Central memory CD4-positive, alpha-beta T cell (primary cell): ENCODE measurements at places on chromosomes 7 and 10.

- no peak for DNase-seq
These were observed 93.2 kb downstream of the SVIL start for GRCh38 chr10:29541422-29542210.

GRCh38 chr10:49645871-49646870 is 32.3 kb downstream of the CHAT start:
- DNase-seq = no peak

DNA sequence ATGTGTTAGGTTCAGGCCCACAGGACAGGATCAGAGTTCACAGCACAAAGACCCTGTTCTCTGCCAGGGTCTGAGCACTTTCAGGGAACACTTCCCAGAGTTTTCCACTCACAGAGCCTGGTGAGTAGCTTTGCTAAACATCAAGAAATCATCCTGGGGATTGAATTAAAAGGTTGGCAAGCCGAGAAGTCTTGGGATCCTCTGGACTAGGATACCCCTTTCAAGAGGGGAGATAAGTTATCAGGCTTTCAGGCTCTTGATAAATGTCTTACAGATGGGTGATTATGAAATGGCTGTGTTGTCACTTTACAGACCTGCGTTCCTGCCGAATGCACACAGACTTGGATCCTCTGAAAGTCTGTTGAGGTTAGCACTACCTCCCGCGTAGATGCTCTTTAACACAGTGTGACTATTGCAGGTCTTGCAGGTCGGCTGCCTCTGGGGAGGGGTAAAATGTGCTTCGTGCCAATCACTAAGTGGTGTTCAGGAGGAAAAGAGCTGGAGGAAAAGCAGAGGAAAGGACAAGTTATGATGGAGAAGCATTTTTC is 473.5 kb upstream of the AKR1E2 start:
- DNase-seq = no peak

DNA sequence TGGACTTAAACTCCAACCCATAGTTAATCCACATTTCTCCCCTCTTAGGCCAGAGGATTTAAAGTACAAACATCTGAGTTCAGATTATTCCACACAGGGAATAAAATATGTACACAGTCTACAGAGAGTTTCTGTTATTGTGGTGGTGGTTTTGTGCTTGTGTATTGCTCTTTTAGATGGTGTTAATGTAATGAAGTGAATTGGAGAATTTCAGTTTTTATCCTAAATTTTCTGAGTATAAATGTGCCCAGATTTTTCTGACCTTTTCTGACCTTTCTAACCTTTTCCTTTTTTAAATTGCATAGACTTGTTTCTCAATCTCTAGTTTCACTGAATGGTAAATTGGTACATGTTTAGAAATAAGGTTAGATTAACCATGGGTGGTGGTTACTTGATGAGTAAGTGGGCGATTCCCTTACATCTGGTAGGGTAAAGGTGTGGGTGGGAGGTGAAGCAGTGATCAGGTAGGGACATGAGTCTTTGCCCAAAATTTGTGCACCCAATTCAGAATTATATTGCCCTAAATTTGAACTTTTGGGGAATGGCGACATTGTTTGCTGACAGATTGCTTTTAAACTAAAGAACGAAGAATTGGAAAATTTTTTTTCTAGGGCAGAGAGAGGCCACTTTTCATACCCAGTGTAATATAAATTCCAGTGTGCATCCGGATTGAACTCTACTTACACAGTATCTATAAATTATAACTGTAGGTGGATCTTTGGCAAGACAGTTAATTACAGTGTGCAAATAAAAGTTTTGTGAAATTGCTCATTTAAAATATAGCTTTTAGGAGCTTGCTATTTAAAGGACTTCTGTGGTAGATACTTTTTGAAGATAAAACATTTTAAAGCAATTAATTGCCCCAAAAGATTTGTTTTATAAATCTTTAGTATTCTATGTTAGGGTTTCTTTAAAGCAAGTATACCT is 62.2 kb downstream of the ST7 start:
- no peak for DNase-seq

- DNase-seq = no peak
These were observed 14.9 kb downstream of the DLG5 start for GRCh38 chr10:77911535-77912123.

DNA sequence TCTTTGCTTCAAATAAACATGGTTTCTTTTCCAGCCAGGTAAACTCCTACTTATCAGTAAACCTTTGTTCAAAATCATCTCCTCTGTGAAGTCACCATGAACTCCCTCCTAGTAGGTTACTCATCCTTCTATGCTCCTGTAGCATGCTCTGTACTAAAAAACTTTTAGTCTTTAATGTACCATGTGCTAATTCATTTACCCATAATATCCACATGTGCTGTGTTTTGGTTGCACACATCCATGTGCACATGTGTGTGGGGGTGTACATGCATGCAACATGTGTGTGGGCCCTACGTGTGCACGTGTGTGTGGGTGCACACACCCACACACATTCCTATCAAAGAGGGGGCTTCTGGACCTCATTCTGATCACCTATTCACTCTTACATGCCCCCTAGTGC is 259.9 kb upstream of the SP4 start:
- DNase-seq = no peak

- DNase-seq = no peak
These were observed 10.1 kb upstream of the OPN4 start for GRCh38 chr10:86644152-86644793.

DNA sequence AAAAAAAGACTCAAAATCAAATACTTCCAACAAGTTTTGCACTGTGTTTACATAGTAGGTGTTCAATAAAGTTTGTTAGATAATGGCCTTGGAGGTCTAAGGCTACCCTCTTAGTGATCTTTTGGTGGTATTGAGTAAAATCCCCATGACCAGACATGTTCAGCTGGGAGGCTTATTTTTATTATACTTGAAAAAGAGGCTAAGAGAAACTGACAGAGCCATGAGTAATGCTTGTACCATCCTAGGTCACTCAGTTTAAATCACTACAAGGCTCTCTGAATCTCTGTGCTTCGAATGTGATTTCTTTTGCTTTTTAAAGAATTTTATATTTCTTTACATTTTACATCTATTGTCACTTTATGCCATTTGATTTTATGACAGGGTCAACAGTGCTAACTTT is 90.5 kb downstream of the TWIST1 start:
- DNase-seq = no peak

GRCh38 chr7:133165001-133165400 is 83.1 kb upstream of the CHCHD3 start:
- no peak for DNase-seq

- no peak for DNase-seq
These were observed 31.2 kb downstream of the DYNC2I1 start for GRCh38 chr7:158887594-158887993.

- no peak for DNase-seq
These were observed 155.0 kb upstream of the CHST15 start for GRCh38 chr10:124248056-124249045.

DNA sequence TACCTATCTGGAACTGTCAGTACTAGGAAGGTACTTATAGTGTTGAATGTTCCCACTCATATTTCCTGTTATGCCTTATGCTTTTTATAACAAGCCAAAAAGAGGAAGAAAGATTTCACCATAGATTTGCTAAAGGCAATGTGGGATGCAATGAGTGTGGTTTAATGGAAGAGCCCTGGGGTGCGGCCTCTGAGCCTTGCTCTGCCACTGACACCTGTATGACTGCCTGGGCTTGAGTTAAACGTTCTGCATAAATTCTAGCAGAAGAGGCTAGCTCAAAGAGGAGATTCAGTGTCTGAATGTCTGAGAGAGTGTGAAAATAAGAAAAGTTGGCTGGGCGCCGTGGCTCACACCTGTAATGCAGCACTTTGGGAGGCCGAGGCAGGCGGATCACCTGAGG is 143.8 kb downstream of the TPST1 start:
- DNase-seq = no peak

DNA sequence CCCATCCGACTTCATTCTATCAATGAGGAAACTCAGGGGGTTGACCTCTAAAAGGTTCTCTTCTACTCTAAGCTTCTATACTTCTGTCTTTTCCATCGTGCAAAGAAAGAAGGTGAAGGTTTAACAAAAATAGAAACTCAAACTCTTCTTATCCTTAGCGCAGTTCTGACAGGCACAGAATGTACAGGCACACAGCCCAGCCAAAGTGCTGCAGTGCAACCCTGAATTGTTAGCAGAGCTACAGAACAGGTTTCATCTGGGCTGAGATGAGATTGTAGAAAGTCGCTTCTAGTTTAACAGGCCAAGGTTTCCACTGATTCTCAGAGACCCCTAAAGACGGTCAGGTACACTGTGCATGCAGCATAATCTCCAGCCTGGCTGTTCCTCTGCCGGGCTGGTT is 79.3 kb upstream of the AFAP1L2 start:
- DNase-seq = no peak

DNA sequence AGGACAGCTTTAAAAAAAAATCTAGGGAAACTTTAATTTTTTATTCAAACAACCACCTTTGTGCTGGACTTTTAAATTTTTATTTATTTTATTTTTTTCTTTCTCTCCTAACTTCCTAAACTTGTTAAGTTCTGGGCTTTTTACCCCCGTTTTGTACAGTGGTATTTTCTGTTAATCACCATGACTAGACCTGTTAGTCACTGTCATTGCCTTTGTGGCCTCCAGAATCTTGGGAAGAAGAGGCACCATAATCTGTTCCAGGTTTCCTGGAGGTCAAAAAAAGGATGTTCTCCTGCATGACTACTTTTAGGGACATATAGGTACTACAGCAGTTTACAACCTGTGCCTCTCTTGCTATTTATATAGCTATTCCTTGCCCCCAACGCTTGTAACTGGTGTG is 31.1 kb upstream of the DDX50 start:
- no peak for DNase-seq

DNA sequence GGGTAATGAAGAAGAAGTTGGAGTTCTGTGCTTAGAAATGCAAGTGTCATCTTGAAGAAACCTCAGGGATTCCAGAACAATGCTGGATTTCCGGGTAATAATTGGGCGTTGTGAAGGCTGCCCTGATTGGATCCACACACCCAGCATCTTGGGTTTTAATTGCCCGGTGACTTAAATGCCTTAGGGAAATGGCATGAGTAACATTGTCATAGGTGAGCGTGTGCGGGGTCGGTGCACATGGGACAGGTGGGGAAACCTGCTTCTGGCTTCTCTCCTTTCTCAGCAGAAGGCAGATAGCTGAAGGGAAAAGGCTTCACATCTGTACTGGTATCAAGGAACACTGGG is 15.2 kb upstream of the CAMK1D start:
- no peak for DNase-seq

DNA sequence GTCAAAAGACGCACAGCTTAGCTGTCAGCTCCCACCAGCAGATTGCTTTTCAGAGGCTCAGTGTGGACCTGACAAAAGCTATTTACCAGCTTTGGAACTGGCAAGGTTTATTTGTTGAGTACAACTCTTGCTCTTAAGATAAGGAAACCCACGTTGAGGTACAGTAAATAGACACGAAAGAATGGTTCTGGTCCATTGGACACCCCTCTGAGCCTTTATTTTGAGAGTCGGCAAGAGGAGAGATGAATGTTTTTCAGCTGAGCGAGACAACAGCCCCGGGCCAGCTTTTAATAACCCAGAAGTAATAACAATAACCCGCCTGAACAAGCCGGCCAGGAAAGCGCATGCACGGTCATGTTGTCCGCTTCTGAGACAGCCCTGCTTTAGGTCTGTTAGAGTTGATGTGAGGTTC is 49.0 kb downstream of the WNT2 start:
- DNase-seq = no peak

DNA sequence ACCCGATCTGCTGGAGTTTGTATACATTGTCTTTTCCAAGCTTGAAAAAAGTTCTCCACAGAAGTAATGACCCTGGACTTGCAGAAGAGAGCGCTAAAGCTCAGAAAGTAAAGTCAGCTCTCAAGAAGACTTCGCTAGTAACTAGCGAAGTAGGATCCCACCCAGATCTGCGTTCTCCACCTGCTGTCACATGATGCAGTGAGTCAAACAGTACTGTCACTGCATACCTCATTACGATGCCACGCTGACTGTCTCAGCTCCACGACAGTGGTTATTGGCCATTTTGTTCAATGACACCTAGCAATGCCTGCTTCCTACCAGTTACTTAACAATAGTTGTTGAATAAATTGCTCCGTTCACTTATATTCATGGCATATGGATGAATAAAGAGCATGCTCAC is 29.7 kb upstream of the SEC61G start:
- no peak for DNase-seq

GRCh38 chr10:22816298-22816653 is 101.9 kb upstream of the PIP4K2A start:
- no peak for DNase-seq

DNA sequence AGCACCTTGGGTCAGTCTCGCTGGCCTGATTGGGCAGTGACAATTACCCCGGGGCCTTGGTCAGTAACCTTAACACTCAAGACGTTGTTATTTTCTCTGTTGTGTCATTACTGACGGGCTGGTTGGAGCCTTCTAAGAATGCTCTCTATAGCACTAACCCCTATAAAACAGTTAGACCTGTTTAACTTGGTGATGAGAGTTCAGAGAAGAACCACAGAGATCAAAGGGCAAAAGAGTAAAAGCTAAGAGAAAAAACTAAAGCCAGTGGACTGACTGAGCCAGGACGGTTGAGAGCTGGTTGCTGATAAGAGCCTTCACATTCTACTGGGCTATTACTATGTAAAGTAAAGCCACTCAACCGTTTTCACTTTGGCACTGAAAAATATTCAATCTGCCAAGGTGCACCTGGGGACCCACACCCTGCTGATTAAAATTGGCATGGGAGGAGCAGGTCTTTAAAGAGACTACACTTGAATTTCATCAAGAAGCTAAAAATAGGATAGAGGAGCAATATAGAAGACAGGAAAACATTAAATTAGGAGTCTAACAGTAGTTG is 13.6 kb upstream of the ITGB1 start:
- no peak for DNase-seq

DNA sequence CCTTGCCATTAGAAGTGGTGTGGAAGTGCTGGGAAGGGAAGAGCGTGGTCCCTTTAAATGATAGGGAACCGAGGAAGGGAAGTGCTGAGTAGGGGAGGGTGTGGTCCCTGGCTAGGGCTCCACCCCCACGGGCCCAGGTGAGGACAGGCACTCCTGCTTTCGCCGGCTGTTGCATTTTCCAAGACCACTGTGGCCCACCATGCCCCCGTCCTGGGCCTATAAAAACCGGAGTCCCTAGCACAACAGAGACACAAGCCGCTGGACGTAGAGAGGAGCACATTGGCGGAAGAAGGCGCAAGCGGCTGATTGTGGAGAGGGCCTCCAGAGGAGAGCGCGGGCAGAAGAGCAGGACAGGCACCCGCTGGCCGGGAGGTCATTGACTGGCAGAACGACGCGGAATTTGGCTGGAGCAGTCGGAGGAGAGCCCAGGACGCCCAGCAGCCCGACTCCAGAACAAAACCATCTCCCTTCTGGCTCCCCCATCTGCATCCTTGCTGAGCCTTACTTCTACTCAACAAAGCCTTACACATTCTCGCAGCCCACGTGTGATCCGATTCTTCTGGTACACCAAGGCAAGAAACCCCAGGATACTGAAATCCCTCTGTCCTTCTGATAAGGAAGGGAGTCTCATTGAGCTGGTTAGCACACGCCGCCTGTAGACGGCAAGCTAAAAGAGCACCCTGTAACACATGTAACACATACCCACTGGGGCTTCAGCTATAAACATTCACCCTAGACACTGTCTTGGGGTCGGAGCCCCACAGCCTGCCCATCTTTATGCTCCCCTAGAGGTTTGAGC is 146.2 kb upstream of the LYZL1 start:
- DNase-seq = no peak

GRCh38 chr7:8147760-8148463 is 114.1 kb downstream of the ICA1 start:
- no peak for DNase-seq

- DNase-seq = no peak
These were observed 28.2 kb upstream of the MPP7 start for GRCh38 chr10:28331066-28331465.

- DNase-seq = no peak
These were observed 173.5 kb downstream of the KMT2E start for GRCh38 chr7:105187302-105188169.
